Ecto neural progenitor cell (in vitro differentiated cells): ENCODE measurements at places on chromosomes 6 and 20.

- DNase-seq = no peak
Measured at GRCh38 chr6:144912474-144912873, 627.3 kb downstream of the UTRN start.

- no peak for DNase-seq
Measured at GRCh38 chr6:51562198-51562597, 525.2 kb downstream of the PKHD1 start.

- DNase-seq = peak; percentile 84
Measured at GRCh38 chr20:24994470-24995368, 2.2 kb upstream of the APMAP start.

GRCh38 chr6:74318738-74319137, 622.7 kb downstream of the CD109 start:
- DNase-seq = no peak

DNA sequence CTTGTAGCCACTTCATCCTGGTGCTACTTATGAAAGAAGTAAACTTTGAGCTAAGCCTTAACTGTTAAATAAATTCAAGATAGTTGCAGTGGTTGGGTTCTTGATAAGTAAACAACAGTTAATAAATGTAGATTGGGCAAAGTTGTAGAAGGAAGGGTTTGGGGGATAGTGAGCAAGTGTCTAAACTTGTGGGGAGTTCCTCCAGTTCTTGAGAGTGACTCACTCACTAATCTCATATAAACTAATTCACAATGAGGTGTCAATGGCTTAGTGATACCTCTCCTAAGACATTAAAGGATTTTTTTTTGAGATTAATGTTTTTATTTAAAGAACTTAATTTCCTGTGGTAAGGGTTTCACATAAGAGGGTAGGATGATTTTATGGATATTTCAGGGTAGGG, 507.4 kb downstream of the BMP2 start:
- no peak for DNase-seq

DNA sequence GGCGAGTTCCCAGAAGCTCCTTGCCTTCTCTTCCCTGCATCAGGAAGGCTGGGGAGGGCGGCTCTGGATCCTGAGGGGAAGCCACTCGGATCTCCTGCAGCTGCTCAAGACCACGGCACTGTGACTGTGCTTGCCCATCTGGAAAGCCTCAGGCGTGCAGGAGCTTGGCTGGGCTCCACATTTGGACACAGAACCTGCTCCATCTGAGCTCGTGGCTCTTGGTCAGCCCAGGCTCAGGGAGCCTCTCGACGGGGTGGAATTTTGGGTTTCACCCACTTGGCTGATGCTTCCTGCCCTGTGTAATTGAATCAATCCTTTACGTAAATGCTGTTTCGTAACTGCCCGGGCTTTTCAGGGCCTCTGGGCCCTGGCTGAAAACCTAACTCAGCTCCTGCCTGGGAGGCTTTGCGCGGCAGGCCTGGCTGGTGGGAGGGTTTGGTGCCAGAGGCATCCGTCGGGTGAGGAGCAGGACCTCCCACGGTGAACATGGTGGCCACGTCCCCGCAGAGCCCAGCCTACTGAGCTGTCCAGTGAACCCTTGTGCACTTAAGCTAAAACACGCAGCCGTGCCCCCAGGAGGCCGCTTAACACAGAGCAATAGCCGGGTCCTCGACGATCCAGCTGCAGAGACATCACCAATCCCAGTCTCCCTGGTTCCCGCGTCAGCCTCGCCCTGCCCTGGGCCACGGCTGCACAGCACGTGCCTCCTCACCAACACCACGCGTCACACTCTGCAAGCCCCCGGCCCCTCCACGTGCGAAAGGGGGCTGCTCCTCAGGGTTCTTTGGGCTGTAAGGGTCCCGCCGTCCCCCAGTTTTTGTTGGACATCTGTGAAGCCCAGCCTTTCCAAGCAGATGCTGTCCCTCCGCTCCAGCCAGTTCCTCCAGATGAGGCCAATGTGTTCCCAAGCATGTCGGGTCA, 241.0 kb downstream of the DLL1 start:
- no peak for DNase-seq

GRCh38 chr6:40936818-40937251, 102.2 kb downstream of the UNC5CL start:
- DNase-seq = no peak

- DNase-seq = no peak
Measured at GRCh38 chr20:5095931-5096330, 23.8 kb downstream of the PCNA start.

DNA sequence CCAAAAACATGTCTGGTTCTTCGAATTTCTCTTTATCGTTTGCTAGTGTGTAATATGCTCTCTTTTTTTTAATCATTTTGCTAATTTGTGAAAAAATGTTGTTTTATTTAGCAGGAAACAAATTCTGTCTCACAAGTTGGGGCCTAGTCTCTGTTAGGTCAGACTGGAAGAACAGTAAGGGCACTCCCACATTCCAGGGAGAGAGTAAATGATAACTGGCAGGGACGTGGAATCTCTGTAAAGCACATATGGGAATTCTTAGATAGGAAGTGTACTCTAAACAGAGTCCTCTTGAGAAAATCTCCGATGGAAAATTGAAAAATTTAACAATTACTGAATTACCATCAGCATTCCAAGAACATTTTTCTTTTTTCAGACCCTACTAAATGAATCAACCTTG, 16.4 kb upstream of the CCDC28A start:
- no peak for DNase-seq

GRCh38 chr6:119552021-119552420, 202.5 kb upstream of the MAN1A1 start:
- DNase-seq = no peak

GRCh38 chr6:37675606-37676005, 22.1 kb downstream of the MDGA1 start:
- no peak for DNase-seq

DNA sequence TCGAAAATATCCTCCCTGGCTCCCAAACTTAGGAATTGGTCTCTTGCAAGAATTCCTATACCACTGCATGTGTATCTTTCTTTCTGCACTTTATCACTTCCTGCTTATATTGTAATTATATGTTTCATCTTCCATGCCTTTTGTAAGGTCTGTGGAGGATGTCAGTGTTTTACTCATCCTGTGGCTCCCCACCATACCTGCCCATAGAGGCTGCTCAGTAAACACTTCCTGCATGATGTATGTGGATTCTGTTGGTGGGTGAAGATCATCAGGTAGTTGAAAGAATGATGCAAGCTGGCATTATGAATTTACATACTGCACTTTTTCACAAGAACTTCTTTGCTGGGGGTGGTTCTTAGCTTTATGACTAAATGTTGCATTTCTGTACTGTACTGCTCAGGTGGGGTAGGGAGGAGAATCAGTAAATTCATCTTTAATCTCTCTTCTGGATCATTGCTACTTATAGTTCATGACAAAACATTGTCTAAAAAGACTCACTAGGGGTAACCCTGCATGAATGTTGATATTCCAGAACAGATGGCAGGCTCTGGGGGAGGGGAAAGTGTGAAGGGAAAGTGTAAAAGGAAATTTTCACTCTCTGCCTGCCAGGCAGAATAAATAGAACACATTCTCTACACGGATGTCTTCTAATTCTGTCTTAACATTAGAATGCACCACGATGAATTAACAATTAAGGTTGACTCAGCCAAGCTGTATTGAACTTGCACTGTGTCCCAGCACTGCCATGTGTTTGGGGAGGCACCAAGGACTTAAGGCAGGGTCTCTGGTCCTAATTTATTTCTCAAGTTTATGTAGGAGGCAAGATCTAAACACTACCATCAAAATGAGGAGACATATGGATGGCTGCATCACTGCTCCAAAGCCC, 36.0 kb upstream of the KLHL31 start:
- DNase-seq = no peak

DNA sequence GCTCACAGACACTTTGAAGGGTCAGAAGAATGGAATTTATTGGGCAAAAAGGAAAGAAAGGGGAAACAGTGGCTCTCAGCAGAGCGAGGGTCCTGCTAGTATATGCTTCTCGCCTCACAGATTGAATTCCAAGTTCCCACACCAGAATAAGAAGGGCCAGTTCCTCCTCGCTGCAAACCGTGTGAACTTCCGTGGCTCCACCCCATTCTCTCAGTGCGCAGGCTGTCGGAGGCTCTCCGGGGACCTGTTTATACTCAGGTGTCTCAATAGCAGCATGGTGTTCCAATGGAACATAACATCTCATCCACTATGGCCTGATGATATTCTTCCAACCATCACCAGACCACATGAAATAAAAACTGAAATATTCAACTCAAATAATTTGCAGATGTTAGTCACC, 4.6 kb downstream of the SAMD3 start:
- DNase-seq = no peak

DNA sequence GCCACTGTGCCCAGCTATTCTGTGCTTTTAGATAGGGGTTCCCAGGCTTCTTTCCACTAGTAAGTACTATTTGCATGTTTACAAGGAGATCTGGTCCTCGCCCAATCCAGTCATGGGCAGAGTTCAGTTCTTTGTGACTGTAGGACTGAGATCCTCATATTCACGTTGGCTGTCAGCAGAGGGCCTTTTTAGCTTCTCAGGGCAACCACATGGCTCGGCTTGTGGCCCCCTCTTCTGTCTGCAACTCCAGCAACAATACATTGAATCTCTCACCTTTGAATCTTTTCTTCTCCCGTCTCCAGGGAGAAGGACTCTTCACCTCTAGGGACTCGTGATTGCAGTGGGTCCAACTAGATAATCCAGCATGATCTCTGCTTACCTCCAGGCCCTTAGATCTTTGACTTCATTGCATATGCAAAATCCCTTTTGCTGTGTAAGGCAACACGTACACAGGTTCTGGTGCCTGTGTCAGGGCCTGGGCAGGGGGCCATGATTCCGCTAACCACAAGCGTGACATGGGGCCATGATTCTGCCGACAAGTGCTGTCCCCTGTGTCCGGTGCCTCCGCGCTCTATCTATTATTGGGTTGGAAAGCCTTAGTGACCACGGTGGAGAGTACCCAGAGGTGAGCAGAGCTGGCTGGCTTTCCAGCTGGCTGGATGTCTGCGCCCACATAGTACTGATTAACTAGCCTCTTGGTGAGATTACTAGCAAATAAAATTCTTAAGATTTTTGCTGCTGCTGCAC, 5.1 kb downstream of the CCR6 start:
- DNase-seq = no peak

- DNase-seq = no peak
Measured at GRCh38 chr20:62489186-62489931, 13.6 kb upstream of the GATA5 start.

DNA sequence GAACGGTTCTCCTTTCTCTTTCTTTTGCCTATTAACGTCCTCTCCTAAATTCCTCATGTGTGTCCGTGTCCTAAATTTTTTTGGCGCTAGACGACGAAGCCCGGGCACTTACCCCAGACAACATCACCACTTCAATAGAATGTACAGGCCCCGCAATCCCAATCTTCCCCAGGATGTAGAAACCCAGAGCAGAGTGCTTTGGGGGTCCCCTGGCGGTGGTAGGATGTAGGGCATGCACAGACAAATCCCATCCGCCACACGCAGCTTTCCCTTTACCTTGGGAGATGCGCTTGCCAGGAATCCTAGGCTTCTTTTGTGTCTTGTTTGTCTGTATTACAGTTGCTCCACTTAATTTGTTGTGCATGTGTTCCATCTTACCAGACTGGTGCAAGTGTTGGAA, 417.3 kb upstream of the ARID1B start:
- no peak for DNase-seq

GRCh38 chr6:149237464-149237863, 80.0 kb upstream of the TAB2 start:
- no peak for DNase-seq

- no peak for DNase-seq
Measured at GRCh38 chr6:16126056-16126455, 2.8 kb upstream of the MYLIP start.

DNA sequence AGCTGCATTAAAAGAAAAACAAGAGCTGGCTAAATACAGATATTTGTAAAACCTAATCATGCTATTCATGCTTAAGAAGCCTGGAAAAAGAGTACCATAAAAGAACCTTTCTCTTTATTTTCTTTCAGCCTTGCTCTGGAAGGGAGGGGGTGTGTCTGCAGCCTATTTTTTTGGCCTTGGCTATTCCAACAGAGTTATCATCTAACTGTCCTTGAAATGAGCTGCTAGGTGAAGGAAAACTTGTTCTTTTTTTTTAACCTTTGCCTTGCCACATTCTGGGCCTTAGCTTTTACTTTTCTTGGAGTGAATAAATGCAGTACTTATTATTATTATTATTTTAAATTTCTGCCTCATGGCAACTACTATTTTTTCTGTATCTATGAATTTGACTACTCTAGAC, 224.9 kb upstream of the SYNCRIP start:
- no peak for DNase-seq

- no peak for DNase-seq
Measured at GRCh38 chr6:7006515-7007191, 101.1 kb upstream of the RREB1 start.

DNA sequence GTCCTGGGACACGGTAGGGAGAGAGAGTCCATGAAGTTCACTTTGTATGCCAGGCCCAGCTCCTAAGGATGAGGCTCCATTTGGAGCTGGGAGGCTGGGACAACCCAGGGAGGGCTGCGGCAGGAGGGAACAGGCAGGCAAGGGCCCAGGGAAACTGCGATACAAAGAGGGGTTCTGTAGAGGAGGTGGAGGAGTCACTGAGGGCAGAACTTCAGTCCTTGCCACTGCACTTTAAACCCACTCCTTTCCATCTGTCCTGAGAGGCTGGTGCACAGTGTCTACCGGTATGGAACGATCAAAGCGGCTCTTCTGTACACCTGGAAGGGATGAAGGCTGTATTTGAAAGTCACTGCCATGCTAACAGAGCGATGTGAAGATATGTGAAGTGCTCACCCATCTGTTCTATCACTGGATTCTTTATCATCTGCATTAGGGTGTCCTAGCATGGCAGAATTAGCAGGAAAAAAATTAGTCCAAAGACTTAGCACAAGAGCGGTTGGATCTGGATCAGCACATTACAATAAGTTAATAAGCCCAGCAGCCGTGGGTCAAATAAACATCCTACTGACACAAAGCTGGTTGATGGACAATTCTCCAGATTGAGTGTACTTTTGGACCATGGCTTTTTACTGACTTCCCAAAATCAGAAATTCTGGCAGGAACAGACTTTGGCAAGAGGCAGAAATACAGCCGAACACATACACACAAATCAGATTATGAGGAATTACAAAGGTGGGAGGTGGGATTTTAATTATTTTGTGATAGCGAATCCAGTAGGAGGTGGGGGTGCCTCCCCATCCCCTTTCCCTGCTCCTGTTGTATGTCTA, 20.9 kb upstream of the ZFAND3 start:
- no peak for DNase-seq

GRCh38 chr20:1462834-1463233, 3.8 kb downstream of the NSFL1C start:
- no peak for DNase-seq

DNA sequence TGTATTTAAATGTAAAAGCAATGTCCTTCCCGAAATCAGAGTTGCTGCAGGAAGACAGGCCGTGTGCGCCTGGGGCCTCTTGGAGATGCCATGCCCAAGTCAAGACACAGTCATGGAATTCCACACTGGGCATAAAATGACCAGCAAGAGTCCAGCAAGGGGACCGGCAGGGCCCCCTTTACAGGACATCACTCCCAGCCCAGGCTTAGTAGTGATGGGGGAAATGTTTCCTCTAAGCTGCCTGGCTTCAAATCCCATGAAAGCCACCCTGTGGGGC, 1.9 kb upstream of the PPP1R3G start:
- no peak for DNase-seq

- no peak for DNase-seq
Measured at GRCh38 chr6:149063468-149063867, 254.0 kb upstream of the TAB2 start.

GRCh38 chr6:89024456-89024855, 56.1 kb upstream of the PNRC1 start:
- no peak for DNase-seq
